Upper lobe of right lung (tissue), 1 donor: ENCODE measurements at places on chromosomes 7 and 10. TPM values are rescaled to one million over a fixed set of nuclear protein-coding genes. Genes with fewer than 3 reads are reported as not detected.

The HOXA3 gene
- total RNA-seq: 8.7 TPM

The UNCX gene
- not detected for total RNA-seq

The COA1 gene
- 47.9 TPM for total RNA-seq

The LIPK gene
- not detected for total RNA-seq

The NPTX2 gene
- 2.1 TPM for total RNA-seq

The NCOA4 gene
- 187 TPM for total RNA-seq

The TMEM229A gene
- total RNA-seq: not detected
